ENCODE measurements at places on chromosomes 16 and 17.

GRCh38 chr17:66302761-66303626 is 581 bp downstream of the PRKCA start:
- DNase-seq, result peak; percentile 46

GRCh38 chr16:11016993-11017392 is 72.6 kb downstream of the CLEC16A start:
- DNase-seq, result peak; percentile 15

GRCh38 chr17:17279316-17279715 is 1.7 kb downstream of the COPS3 start:
- DNase-seq, result no peak

DNA sequence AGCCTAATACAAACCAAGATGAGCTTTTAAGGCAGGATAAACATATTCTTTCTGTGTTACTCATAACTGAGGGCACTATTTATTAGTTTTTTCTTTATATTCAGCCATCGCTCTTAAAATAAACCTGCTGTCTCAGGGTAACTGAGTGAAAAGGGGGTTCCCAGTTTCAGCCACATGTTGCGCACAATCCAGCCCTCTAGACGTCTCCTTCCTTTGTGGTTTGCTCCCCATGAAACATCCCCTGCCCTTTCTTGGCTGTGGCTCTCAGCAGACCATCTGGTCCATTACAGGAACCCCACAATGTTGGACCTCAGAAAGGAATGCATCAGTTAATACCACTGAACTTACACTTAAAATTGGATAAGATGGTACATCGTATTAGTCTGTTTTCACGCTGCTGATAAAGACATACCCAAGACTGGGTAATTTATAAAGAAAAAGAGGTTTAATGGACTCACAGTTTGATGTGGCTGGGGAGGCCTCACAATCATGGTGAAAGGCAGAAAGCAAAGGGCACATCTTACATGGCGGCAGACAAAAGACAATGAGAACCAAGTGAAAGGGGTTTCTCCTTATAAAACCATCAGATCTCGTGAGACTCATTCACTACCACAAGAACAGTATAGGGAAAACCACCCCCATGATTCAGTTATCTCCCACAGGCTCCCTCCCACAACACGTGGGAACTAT is 12.6 kb upstream of the IL21R start:
- DNase-seq, result no peak

DNA sequence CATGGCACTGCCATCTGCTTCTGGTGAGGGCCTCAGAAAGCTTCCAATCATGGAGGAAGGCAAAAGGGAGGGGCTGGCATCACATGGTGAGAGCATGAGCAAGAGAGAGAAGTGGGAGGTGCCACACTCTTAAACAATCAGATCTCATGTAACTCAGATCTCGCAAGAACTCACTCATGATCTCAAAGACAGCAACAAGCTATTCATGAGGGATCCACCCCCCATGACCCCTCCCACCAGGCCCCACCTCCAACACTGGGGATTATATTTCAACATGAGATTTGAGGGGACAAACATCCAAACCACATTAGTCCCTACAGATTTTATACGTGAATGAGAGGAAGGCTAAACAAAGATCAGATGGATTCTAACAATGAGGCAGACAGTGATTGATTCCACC is 8.9 kb upstream of the TMEM132E start:
- DNase-seq, result no peak

DNA sequence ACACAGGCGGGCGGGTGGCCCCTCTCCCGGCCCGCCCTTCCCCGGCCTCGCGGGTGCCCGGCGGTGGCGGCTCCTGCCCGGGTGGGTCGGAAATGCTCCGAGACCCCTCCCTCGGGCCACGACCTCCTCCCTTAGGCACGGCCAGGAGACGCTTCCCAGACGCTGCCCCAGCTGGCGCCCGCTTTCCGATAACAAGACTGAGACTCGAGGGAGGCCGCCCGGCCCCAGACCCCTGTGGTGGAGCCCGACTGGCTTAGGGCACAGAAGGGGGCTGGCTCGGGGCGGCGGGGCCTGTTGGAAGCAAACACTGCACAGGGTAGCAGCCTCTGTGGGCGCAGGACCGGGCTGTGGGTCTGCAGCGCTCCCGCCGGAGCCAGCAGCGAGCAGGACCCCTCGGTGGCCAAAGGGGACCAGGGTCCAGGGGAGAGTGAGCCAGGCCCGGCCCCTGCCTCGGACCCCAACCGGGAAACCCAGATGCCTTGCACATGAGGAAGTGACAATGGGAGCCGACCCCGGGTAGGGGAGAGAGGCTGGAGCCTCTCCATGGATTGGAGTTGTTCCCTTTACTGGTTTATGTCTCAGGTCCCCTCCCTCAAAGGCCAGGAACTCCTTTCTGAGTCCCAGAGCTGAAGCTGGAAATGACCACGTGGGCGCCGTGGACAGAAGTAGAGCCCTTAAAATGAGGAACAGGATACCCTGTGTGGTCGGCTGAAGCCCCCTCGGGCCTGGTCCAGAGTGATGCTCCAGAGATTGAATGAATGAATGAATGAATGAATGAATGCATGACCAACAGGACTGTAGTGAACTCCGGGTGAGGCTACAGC is 19.8 kb upstream of the ADCY7 start:
- no peak for DNase-seq

DNA sequence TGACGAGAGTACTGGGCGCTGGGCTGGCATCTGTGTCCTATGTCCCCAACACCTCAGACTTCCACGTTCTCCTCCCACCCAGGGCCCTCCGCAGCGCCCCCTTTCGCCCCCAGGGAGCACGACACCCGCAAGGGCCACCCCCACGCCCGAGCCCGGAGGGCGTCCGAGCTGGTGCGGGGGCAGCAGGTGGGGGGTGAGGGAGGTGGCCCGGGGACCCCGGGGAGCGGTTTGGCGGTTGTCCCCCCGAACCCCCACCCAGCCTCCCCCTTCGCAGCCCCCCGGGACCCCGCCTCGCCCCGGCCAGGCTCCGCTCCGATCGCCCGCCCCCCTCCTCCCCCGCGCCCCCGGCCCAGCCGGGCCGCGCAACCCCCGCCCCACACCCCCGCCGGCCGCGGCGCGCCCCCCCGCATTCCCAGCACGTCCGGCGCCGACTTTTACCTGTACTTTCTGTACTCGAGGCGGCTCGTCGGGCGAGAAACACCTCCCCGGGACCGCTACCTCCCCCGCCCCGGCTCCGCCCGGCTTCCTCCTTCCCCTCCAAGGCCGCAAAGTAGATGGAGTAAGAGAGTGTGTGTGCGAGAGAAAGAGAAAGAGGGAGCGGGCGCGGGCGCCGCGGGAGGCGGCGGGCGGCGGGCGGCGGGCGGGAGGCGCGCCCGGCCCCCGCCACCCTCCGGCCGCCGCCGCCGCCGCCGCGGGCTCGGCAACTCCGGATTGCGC is 901 bp downstream of the CDYL2 start:
- peak; percentile 55 for DNase-seq

DNA sequence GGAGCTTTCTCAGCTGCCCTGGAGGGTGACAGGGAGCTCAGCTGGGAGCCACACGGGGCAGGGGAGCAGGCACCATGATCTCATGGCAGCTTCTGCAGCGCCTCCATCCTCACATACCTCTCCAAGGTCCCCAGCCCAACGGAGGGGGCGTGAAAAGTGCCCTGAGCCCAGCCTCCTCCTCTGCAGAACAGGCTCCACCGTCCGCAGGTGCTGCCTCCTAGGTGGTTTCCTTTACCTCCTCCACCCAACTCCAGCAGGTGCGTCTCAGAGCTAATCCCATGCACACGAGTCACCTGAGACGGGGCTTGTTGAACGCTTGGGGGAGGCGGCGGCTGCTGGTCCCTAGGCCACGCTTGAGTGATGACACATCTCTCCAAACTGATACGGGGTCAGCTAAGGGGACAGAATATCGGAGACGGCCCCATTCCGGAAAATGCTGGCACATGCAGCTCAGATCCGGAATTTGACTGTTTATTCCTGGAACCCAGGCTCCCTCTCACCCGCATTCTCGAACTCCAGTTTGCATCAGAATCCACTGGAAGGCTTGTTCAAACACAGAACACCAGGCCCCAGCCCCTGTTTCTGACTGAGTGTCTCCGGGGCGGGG is 387 bp upstream of the SLC38A8 start:
- no peak for DNase-seq

GRCh38 chr17:15260376-15261257 is 4.5 kb downstream of the PMP22 start:
- DNase-seq, result peak; percentile 49

GRCh38 chr16:68383858-68384257 is 64.5 kb downstream of the SMPD3 start:
- no peak for DNase-seq

GRCh38 chr17:29133121-29133713 is 47.0 kb downstream of the MYO18A start:
- no peak for DNase-seq

- peak; percentile 48 for DNase-seq
These were observed 45.5 kb downstream of the CYTH1 start for GRCh38 chr17:78736526-78737079.

GRCh38 chr17:30101686-30102390 is 14.8 kb upstream of the NSRP1 start:
- no peak for DNase-seq

GRCh38 chr17:5299383-5299782 is 17.3 kb downstream of the RABEP1 start:
- no peak for DNase-seq

DNA sequence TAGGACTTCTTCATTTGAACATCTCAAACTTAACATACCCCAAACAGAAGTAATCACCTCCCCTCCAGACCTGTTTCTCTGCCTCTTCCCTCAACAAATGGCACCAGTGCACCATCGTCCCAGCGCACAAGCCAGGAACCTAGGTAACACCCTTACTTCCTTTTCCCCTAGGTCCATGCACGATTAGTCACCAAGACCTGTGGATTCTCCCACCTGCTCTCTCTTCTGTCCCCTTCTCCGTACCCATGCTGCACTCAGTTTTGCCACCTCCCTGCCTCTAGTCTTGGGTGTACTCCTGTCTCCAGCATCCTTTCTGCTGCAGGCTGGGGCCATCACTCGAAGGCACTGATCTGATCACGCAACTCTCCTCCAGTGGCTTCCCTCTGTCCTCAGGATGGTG is 3.2 kb downstream of the EMC8 start:
- DNase-seq, result no peak

DNA sequence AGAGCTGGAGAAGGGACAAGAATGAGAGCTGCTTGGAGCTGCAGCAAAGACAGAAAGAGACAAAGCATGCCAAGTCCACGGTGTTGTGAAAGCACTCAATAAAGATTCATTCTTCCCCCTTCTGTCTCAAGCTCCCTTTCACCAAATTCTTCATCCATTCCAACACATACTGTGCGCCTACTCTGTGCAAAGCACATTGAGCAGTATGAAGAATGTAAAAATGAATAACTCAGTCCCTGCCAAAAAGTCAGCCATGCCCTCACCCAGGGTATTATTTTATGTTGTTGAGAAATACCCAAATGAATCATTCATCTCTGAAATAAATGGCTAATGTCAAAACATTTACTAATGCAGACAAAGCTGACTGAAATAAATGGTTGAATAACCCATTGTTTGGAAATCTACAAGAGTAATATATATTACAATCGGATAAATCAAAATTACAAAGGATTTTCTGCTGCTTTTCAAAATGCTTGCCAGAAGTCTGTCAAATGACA is 282.9 kb upstream of the IRX5 start:
- no peak for DNase-seq

GRCh38 chr16:17416461-17417311 is 54.1 kb downstream of the XYLT1 start:
- DNase-seq, result peak; percentile 30

GRCh38 chr17:79866791-79867518 is 27.7 kb upstream of the CBX4 start:
- no peak for DNase-seq

DNA sequence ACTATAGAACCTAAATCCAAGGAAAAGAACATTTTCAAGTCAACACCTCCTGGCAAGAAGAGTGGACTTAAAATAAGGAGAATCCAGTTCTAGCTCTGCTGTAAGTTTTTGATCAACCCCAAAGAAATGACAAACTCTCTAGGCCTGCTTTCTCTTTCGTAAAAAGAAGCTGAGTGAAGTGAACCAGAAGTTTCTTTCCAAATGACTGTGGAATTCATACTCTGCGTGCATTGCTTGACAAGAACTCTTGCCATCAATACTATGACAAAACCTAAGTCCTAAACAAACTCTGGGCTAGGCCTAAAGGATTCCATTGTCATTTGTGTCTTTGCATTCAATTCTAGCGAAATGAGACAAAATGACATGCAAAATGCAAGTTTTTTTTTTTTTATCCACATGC is 187.5 kb upstream of the SOX9 start:
- DNase-seq, result no peak

DNA sequence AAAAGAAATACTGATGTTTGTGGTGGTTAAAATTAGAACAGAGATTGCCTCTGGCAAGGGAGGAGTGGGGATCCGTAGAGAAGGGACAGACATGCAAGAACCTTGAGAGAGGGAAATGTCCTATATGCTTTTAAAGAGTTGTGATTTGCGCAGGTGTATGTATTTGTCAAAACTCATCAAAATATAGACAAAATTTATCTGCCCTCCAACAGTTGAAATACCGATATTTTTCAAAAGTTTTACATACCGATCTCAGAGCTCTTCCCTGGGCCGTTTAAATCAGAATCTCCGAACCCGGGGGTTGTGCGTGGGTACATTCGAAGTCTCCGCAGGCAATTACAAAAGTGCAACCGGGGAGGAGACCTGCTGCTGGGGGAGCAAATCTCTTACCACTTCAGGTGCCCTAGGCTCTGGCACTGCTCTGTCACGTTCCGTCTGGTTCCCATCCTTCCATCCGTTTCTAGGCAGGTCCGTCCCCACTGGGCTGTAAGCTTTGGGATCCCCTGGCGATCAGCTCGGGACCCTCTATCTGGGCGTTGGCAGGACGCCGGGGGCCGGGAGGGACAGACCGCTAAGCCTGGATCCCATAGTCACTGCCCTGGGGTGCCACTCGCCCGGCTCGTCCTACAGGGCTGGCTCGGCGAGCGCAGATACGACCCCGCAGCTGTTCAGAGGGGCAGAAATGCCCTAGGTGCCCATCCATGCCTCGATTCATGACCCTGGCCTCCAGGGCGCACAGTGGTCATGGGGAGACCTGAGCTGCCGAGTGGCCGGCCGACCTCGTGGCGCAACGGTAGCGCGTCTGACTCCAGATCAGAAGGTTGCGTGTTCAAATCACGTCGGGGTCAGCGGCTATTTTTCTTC is 4.2 kb downstream of the BORCS6 start:
- DNase-seq, result peak; percentile 92

DNA sequence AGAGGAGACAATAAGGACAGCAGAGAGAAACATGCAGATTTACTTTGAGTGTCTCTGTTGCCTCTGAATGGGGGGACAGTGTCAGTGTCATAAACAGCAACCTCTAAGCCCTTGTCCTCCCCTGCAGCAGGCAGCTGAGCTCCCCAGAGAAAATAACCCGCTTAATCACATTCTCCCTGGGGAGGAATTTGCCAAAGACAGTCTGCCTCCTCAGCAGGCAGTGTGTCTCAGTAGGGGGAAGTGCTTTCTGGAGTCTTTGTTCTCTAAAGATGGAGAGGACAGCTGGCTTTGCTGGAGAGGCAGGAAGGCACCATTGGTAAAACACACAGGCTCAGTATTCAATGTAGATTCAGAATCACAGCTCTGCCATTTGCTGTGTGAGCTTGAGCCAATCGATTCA is 16.1 kb downstream of the TEKT5 start:
- no peak for DNase-seq

- no peak for DNase-seq
These were observed 12.5 kb upstream of the SPHK1 start for GRCh38 chr17:76371656-76372628.

- DNase-seq, result no peak
These were observed 320.8 kb downstream of the XYLT1 start for GRCh38 chr16:17149904-17150483.

All from stimulated activated CD4-positive, alpha-beta T cell treated with anti-CD3 and anti-CD28 coated beads, Interleukin-4, amount 100 ng/mL, for 1 hour (primary cell).